Mucosa of descending colon (tissue), 3 donors: ENCODE measurements at places on chromosomes 3 and 15. TPM values are rescaled to one million over a fixed set of nuclear protein-coding genes. Genes with fewer than 3 reads are reported as not detected.

DNA sequence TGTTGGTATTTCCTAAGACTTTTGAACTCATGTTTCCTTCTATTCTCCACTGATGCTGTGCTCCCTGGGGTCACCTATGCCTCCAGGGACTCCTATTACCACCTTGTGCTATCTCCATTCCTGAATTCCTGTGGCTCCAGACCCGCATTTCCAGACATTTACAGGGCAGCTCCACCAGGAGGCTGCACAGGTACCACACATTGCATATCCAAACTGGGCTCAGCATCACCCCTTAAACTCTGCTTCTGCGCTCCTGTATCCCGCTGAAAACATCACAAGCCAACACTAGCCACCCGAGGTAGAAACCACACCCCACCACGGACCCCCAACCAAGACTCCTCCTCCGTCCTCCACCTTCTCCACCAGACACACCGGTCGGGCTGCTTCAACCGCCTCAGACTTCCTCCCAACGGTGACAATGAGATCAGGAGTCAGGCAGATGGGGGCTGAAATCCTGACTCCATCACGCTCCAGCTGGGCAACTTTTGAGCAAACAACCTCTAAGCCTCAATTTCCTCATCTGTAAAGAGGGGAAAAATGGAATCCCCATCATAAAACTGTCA lies 10.4 kb downstream of the TNK2 start:
- no peak for DNase-seq

DNA sequence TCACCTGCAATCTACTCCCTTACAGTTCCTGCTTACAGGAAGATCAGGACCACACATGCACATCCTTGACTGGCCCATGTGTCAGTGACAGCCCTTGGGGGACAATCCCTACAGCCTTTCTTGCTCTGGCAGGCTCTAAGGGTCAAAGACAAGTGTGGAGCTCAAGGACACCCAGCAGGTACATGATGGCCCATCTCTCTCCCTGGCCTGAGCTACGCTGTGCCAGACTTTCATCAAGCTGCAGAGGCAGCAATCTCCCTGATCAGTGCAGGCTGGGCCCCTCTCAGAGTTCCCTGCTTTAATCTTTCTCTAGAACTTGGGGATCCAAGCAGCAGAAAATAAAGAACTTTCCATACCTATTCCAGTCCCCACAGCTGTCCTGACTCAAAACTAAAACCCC lies 2.6 kb downstream of the SEMA7A start:
- no peak for DNase-seq

DNA sequence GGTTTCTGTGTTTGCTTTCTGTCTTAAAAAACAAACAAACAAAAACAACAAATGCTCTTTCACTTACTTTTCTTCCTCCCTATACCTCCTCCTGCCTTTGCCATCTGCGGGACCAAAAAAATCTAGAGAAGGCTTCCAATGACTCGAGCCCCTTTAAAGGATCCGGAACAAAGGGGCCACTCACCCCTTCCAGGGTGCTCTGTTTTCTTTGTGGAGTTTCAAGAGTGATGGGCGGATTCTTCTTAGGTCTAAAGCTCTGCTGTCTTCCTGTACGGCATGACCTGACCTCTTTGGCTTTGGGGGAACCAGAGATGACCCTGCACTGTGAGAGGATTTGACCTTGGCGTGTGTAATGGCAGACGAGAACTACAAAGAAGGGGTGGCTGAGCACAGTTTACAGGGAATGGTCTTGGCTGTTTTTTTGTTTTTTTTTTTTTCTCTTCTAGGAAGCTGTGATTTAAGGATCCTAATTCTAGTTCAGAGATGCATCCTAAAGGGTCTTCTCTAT lies 2.2 kb upstream of the MUC20 start:
- DNase-seq: no peak

FGF12 gene
- total RNA-seq: 0.58 TPM
